Eye (tissue), 1 donor: ENCODE measurements at places on chromosomes 5 and 9.

GRCh38 chr9:79522793-79523192 lies 49.0 kb upstream of the TLE4 start:
- DNase-seq: no peak

- DNase-seq: peak; percentile 39
Observed at GRCh38 chr5:24623031-24623430, 21.7 kb downstream of the CDH10 start.

DNA sequence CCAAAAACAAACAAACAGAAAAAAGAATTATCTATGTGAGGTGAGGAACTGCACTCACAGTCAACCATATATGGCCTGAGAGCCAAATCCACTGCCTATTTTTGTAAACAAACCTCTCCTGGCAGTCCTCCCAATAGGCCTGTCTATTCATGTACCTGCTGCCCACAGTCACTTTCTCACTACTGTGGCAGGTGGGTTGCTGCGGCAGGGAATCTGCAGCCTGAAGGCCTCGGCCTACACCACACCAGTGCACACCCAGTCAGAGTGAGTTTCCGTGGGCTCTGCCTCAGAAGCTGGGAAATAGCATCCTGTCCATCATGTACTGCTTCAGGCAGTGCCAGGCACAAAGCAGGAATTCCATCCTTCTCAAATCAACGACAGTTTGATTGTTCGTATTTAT lies 82.3 kb downstream of the SPTLC1 start:
- DNase-seq: no peak

GRCh38 chr9:134032456-134033222 lies 7.4 kb downstream of the BRD3OS start:
- no peak for DNase-seq

DNA sequence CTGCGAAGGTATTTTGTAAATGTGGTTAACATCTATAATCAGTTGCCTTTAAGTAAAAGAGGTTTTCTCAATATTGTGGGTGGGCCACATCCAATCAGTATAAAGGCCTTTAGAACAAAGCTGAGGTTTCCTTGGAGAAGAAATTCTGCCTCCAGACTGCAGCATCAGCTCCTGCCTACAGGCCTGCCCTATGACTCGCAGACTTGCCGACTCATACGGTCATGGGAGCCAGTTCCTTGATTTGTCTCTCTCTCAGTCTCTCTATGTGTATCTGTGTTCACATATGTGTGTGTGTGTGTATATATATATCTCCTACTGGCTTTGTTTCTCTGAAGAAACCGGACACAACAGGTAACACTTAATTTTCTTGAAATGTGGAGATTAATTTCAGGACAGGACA lies 45.3 kb downstream of the SLC36A1 start:
- no peak for DNase-seq

- DNase-seq: no peak
Observed at GRCh38 chr5:141826674-141827073, 51.5 kb downstream of the PCDH1 start.

- DNase-seq: no peak
Observed at GRCh38 chr9:137296670-137297664, 5.1 kb downstream of the NRARP start.

GRCh38 chr5:157269165-157269671 lies 3.3 kb downstream of the CYFIP2 start:
- no peak for DNase-seq

DNA sequence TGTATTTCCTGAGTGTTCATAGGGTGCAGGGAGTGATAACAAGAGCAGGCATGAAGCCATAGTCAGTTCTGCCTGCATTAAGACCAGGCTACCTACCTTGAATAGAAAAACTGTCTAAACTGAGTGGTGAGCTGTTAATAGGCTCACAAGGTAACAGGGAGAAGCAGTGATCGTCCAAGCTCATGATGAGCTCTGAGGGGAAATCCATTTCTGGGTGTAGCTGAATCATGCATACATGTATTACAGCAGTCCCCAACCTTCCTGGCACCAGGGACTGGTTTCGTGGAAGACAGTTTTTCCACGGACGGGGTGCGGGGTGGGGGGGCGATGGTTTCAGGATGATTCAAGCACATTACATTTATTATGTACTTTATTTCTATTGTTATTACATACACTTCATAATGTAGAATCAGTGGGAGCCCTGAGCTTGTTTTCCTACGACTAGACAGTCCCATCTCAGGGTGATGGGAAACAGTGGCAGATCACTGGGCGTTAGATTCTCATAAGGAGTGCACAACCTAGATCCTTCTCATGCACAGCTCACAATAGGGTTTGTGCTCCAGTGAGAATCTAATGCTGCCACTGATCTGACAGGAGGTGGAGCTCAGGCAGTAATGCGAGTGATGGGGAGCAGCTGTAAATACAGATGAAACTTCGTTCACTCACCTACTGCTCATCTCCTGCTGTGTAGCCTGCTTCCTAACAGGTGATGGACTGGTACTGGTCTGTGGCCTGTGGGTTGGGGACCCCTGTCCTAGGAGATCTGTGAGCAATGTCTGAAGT lies 100.0 kb upstream of the IL6ST start:
- DNase-seq: no peak

DNA sequence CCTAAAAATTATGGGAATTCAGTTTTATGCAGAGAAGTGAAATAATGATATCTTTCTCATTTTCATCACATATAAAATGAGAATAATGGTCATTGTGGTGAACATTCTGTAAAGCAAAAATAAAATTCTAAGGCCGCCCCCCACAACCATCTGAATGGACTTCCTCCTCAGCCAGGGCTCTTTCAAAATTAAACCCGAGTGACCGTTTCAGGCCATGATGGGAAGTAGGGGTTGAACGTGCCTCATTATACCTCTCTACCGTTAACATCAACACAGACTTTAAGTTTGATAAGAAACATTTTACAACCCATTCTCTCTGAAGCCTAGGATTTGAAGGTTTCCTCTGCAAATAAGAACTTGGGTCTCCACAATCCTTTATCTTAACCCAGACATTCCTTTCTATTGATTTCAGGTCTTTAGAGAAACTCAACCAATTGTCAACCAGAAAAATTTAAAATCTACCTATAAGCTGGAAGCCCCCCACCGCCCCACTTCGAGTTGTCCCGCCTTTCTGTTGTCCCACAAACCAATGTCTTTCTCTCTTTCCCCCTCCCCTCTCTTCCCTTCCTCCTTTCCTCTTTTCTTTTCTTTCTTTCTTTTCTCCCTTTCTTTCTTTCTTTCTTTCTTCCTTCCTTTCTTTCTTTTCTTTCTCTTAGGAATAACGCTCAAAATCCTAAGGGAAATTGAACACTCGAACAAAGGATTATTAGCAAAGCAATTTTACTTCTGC lies 1.7 kb upstream of the TMCO6 start:
- no peak for DNase-seq

- no peak for DNase-seq
Observed at GRCh38 chr5:76565009-76565408, 58.2 kb downstream of the F2RL2 start.

- DNase-seq: peak; percentile 38
Observed at GRCh38 chr5:10077791-10078545, 171.7 kb downstream of the ATPSCKMT start.

- peak; percentile 93 for DNase-seq
Observed at GRCh38 chr9:89591274-89592212, 13.3 kb upstream of the GADD45G start.

DNA sequence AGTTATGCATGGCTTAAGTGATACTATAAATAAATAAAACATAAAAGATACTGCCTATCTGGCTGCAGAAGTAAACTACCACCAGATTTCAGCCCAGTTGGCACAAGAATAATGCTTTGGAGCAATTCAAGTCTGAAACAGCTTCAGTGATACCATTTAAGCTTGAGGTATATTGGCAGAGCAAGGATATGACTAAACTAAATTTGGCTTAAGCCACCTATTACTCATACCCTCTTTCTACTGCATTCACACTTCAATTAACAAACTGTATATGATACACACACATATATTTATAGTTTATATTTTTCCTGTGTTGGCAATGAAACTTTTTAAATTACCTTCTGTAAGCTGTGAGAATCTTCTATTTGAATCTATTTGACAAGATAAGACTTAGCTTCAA lies 431.9 kb downstream of the ANXA1 start:
- DNase-seq: no peak

DNA sequence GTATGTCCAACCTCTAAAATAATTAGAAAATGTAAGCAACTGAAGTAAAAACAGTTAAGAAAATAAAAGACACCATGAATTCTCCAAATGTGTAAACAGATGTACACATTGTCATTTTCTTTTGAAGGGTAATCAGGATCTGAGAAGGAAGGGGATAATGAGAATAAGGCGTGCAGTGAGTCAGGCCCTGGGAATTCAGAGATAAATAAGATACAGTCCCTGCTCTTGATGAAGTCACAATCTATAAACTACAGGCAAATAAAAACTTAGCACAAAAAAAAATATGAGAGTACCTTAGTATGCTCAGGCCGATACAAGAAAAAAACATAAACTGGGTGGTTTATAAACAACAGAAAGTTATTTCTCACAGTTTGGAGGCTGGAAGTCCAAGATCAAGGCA lies 315.3 kb downstream of the DNAH5 start:
- no peak for DNase-seq

GRCh38 chr5:35771300-35771699 lies 85.4 kb upstream of the IL7R start:
- DNase-seq: peak; percentile 20

GRCh38 chr9:129761901-129762369 lies 9.1 kb upstream of the PTGES start:
- DNase-seq: peak; percentile 50

DNA sequence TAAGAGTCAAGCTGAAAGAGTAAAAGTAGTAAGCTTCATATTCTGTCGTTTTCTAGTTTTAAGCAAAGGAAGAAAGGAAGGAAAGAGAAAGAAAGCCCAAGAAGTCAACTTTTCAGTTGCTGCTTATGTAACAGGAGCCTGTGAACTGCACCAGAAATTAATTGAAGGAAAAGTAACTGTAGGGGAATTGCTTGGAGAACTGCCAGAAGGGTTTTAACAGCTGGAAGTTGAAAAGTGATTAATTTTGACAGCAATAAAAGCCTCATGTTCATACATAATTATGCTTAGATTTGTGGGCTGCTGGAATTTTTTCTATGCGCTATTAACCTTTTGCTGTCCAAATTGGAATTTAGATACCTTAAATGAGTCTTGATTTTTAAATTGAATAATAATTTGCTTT lies 255.7 kb downstream of the ENC1 start:
- peak; percentile 93 for DNase-seq

DNA sequence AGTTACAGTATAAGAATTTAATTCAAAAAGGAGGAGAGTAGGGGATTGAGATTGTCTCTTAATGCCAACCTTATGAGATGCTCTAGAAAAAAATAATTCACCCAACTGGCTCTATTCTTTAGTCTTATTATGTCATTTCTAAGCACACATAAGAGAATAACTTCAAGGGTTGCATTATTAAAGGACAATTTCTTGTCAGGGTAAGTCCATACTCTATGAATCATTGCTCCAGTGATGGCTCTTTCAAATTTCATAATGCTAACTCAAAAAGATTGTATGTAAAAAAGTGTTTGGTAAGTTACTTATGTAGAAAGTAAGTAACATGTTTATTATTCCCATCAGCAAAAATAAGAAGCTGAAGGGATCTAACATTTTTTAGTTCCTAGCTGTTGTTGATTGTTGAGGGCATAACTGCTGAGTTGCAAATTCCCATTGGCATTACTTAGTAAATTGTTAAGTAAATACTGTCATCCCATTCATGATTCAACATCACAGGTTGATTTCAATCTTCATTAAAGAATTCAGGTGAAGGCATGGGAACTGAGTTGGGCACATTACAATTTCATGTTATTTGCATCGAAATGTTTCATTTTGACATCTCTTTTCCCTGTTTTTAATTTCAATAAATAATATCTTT lies 28.6 kb downstream of the ALDH1A1 start:
- DNase-seq: no peak

DNA sequence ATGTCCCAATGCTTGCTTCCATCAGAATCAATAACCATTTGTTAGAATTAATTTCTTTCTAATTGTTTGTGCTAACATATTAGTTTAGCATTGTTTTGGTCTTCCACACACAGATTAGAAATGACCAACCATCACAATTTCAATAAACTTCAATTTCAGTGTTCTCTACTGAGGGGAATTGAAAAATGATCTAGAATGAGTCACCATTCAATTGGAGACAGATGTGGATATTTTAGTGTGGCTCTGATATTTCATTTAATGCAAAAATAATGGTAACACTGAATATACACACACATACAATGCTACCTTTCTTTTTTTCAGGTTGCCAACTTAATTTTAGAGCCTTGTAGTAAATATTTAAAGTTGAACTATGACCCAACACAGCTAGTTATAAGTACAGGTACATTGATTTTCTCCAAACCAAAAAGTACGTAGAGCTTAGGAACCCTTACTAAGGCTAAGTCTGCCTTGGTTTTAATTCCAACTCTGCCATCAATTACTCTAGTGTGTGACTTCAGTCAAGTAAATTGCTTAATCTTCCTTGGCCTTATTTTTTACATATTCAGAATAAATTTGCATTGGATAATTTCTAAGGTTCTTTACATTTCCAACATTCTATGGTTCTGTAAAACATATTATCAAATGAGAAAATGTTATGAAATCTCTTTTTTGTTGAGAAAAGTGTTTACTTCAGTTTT lies 143.9 kb downstream of the DMRTA1 start:
- no peak for DNase-seq

DNA sequence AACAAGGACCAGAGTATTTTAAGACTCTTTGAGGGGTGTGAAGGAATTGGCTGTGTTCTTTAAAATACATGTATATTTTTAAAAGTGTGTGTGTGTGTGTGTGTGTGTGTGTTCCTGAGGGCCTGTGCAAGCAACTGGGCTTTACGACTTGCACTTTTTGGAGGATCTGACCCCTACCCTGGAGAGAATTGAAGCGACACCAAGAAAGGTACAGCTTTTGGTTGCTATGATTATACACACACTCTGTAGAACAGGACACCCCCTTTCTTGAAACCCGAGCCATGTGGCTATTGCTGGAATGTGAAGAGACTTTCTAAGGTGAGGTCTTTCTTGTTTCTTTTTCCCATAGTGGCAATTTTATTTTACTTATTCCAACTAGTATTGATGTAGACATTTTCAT lies 988 bp downstream of the SHISAL2B start:
- DNase-seq: peak; percentile 3

DNA sequence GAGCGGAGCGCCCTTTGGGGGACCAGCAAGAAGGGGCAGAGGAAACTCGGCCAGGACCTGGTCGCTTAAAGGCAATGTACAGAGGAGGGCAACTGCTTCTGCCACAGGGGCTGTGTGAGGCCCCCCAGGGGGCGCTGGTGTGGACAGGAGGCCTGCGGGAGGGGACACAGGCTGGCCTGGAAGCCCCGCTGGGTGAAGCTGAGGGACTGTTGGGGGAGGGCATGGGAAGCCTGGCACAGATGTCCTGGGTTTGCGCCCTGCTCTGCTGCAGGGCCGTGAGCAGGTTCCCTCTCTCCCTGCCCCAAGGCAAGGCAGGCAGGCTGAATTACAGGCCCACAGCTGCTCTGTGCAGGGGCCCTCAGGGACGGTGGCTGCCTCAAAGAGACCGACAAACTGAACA lies 5.4 kb downstream of the MED22 start:
- no peak for DNase-seq

- DNase-seq: no peak
Observed at GRCh38 chr5:105680858-105681475, 1989.8 kb downstream of the EFNA5 start.

- no peak for DNase-seq
Observed at GRCh38 chr5:142295960-142296860, 28.6 kb downstream of the SPRY4 start.
